Articular chondrocyte of knee joint (primary cell): ENCODE measurements at places on chromosomes 12 and 14. TPM values are rescaled to one million over a fixed set of nuclear protein-coding genes. Genes with fewer than 3 reads are reported as not detected.

Gene GLRX5
- 26.6 and 27.0 TPM in 2 replicates for total RNA-seq

Gene AQP6
- total RNA-seq: not detected in 2 replicates

Gene RNASE1
- total RNA-seq: 1.1 TPM in 1 of 2 replicates, not detected in the other

Gene FZD10
- 0.26 and 0.65 TPM in 2 replicates for total RNA-seq

Gene FGF6
- total RNA-seq: not detected in 2 replicates

Gene TPH2
- total RNA-seq: not detected in 2 replicates

Gene FAM222A
- total RNA-seq: 0.39 and 0.43 TPM in 2 replicates

Gene AICDA
- not detected in 2 replicates for total RNA-seq

Gene RNASE3
- not detected in 2 replicates for total RNA-seq

Gene CLEC2A
- not detected in 2 replicates for total RNA-seq

Gene SERPINA3
- total RNA-seq: 24.2 and 76.8 TPM in 2 replicates

Gene B4GALNT1
- 1.0 and 2.9 TPM in 2 replicates for total RNA-seq

Gene LRRC10
- not detected in 2 replicates for total RNA-seq

Gene ARHGDIB
- 2.9 and 6.3 TPM in 2 replicates for total RNA-seq
